ENCODE measurements at places on chromosomes 7 and 10. TPM values are rescaled to one million over a fixed set of nuclear protein-coding genes. Genes with fewer than 3 reads are reported as not detected.

AP1S1 gene
- total RNA-seq, result 119 TPM

CARD11 gene
- total RNA-seq, result 0.20 TPM

DBNL gene
- total RNA-seq, result 77.2 TPM

SPOCK2 gene
- total RNA-seq, result under 0.01 TPM

CDNF gene
- 0.37 TPM for total RNA-seq

FAM3C gene
- 38.2 TPM for total RNA-seq

DNAJC30 gene
- total RNA-seq, result 2.2 TPM

ACTA2 gene
- 37.1 TPM for total RNA-seq

FAM13C gene
- not detected for total RNA-seq

GNAT3 gene
- not detected for total RNA-seq

AKR1C8 gene
- not detected for total RNA-seq

COL1A2 gene
- 1,111 TPM for total RNA-seq

NPY4R gene
- total RNA-seq, result not detected

DLX5 gene
- total RNA-seq, result not detected

CLCN1 gene
- total RNA-seq, result not detected

UNCX gene
- total RNA-seq, result not detected

TMEM209 gene
- 32.8 TPM for total RNA-seq

GBX1 gene
- not detected for total RNA-seq
